Body of pancreas (tissue), 4 donors: ENCODE measurements at places on chromosomes 12 and 14. TPM values are rescaled to one million over a fixed set of nuclear protein-coding genes. Genes with fewer than 3 reads are reported as not detected.

GRCh38 chr12:40469736-40470135 is 222.5 kb upstream of the CNTN1 start:
- no peak for DNase-seq

GRCh38 chr12:127628645-127629044 is 638.3 kb upstream of the TMEM132C start:
- no peak for DNase-seq

DNA sequence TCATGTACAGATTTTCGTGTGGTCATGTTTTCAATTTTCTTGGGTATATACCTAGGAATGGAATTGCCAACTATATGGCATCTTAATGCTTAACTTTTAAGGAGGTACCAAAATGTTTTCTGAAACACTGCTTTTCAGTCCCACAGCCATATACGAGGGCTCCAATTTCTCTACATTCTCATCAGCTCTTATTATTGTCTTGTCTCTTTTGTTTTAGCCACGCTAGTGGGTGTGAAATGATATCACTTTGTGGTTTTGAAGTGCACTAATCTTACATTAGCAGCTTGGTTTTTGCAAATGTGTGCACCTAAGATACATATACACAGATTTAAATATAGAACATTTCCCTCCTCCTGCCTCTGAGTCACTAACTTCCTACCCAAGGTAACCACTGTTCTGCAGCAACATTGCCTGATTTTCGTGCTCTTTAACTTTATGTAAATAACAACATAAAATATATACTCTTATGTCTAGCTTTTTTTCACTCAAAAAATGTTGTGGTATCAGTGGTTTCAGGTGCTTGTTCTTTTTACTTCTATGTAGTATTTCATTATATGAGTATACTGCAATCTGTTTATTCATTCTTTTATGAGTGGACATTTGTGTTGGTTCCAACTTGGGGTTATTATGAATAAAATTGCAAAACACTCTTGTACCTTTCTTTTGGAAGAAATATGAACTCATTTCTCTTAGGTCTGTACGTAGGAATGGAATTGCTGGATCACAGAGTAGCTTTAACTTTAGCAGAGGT is 73.1 kb downstream of the ZFP36L1 start:
- no peak for DNase-seq

DNA sequence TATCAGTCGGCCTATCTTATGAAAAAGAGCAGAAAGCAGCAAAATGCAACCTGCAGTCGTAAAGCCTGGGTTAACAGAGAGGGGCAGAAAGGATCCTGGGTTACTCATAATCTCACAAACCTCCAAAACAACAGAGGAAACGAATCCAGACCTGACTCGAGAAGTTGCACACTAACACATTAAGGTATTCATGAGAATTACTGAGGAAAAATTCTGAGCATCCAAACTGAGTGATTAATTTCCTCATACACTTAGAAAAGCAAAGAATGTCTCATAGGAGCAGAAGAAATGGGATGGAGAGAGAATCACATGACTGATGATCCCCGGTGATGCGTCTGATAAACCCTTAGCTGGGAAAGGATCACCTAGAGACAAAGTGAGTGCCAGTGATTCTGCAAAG is 272.5 kb downstream of the TMEM132D start:
- DNase-seq: no peak

DNA sequence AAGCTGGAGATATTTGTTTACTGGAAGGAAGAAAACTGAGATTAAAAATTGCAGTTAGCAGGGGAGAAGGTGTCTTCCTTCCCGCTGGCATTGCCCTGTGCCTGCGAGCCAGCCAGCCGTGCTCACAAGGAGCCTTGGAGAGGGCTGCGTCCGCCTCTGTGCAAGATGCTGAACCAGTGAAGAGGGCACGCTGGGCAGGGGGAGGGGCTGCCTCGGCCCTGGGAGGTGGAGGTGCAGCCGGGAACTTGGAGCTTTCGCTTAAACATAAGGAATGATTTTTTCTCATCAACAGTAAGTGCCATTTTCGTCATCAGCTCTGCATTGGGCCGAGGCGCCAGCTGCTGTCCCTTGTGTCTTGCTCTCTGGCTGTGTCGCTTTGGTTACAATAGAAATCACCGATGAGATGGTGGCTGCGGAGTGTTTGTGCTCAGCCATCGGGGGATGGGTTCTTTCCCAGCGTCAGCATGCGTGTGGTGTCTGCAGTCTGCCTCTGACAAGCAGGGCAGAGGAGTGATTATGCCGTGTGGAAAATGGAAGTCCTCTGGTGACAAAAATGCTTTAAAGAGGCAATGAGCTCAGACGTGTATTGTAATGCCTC is 97.3 kb downstream of the ESR2 start:
- peak; percentile 49 for DNase-seq

DNA sequence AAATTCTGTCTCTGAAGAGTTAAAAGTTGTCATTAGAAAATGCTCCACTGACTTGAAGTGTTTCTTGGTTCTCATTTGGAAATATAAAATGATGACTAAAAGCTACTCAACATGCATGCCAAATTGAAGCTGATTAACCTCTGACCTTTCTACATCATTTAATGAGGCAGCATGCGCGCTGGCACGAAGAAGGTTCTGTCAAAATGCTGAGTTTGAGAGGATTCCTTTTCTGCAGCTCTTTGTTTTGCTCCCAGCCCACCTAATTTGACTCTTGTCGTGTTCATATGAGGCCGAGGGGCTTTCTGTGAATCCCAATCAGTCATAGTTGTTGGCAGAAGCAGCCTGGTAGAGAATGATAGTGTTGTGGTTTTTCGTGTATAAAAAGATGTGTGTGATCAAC is 153.4 kb downstream of the BRMS1L start:
- DNase-seq: no peak

DNA sequence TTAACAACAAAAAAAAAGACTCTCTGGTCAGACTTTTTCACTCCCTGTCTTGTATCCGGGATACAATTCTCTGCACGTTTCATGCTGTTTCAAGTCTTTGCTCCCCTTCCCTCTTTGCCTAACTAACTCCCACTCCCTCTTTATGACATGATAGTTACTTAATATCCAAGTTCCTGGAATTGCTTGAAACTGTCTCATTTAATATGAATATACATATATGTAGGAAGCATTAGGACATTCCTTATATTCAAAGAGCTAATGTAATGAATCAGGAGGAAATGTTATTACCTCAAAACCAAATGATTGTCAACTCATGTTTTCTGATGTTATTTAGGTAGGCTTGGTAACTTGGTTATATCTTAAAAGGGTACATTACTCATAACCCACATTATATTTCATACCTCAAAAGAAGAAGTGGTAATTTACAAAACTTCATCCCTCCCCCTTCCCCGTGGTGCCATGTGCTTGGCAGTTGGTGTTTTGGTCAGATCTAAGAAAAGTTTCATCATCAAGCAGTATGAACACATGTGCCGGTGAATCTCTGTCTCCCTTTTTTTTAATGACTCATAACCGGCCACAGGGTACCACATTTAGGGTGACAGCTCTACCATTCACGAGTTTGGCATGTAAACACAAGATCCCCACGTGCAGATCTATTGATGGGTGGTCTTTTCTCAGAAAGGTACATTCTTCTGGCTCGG is 56.5 kb downstream of the HCAR2 start:
- no peak for DNase-seq

Gene SLC6A13
- total RNA-seq: not detected

Gene ZNF140
- 14.3 TPM for total RNA-seq

Gene RDH12
- total RNA-seq: 2.0 TPM

Gene RD3L
- total RNA-seq: not detected

Gene YAF2
- 17.6 TPM for total RNA-seq
